ENCODE measurements at places on chromosomes 16 and 17.

DNA sequence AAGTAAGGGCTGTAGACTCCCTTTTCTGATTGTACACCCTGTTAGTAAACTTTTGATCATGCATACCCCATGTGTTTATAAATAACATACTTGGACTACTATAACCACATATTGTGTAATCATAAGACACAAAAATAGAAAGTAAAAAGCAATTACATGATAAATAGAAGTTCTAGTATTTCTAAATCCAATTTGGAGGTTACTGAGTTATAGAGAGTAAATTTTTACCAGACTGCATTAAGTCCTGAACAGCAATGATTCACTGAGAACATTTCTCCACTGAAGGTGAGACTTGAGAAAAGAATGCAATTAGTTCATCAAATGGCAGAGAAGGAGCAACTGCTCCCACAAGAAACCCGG, 7.7 kb upstream of the TBKBP1 start:
- no peak for DNase-seq

- no peak for DNase-seq
Observed at GRCh38 chr16:78487471-78487870, 388.0 kb downstream of the WWOX start.

DNA sequence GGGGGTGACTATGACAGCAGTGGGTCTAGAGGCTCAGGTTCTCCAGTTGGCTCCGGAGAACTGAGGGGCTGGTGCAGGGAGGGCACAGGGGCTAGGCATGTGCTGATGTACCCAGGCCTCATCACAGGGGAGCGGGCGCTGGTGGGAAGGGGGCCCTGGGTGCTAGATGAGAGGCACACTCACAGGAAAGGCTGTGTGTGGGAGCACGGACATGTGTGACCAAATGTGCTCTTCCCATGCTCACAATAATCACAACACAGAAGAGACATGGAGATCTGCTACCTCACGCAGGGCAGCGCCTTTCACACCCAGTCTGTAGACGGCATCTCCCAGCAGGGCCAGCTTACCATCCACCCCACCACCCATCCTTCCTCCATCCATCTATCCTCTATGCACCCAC, 17.4 kb upstream of the RASD1 start:
- DNase-seq: no peak

DNA sequence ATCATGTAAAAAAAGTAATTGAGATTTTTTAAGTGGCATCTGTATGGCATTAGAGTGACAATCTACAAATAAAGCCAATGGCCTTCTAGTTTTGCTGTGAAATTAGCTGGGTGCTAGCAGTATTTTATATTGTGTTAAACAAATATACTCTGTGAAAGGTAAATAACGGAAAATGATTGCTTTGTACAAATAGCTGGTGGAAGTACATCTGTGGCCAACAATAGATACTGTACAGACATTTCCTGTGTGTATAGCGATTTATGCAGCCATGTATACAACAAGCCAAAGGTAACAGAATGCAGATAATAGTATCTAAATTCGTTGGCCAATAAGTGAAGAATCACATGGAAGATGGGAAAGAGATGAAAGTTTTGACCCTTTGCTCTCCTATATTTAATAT, 26.6 kb downstream of the IQCK start:
- peak; percentile 64 for DNase-seq

- peak; percentile 34 for DNase-seq
Observed at GRCh38 chr17:39235555-39236449, 10.1 kb upstream of the STAC2 start.

DNA sequence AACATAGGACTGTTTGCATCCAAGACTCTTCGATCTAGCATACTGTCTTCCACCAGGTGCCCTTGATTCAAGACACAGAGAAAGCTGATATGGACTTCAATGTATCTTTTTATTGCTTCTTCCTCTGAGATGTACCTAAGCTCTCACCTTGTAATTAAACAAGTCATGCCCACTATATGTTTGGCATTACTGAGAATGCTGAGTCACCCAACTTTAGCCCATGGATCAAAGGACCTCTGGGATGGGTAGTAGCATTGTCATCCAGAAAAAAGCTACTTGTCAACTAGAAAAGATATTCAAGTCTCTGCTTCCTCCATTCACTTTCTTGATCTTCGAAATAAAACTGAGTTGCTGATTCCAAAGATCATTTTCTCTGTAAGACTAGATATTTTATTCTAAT, 37.8 kb downstream of the CDH8 start:
- DNase-seq: no peak

GRCh38 chr17:79574108-79574507, 36.7 kb downstream of the RBFOX3 start:
- no peak for DNase-seq

- DNase-seq: no peak
Observed at GRCh38 chr16:47712276-47713224, 251.4 kb downstream of the PHKB start.

Measured in NCI-H146 (cell line).